Naive thymus-derived CD8-positive, alpha-beta T cell (primary cell): ENCODE measurements at places on chromosomes 5 and 9. TPM values are rescaled to one million over a fixed set of nuclear protein-coding genes. Genes with fewer than 3 reads are reported as not detected.

Gene SLC9A3
- total RNA-seq, result 2.6 TPM

DNA sequence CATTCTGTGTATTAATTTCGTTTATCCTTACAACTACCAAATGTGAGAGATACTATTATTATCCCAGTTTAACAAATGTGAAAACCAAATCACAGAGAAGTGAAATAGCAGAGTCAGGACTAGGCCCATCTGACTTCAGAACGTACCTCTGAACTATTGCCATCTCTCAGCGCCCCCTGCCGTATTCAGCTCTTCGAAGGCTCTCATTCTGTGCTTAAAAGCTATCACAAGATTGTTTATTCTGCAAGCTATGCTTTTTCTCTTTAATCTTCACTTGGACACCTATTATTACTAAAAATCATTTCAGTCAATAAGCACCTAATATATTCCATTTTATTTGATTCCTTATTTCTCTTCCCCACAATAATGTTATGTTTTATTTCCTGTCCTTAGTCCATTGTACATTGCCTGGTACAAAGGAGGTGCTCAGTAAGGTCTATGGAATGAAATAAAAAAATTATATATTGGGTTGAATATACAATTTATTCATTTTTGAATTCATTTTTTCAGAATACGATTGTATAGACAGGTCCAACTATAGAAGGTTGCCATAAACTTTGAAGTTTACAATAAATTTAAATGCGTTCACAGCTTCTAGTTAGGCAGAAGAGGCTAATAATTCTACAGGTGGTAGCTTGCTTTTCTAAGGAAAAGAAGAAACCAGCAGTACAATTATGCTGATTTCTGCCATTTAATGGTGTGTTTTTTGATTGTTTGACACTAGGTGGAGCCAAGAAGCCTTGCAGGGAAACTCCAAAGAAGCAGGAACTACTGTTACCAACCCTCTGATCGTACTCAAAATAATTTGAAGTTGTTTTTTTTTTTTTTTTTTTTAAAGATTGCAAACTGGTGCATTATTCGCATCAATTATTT, 202.2 kb upstream of the DMRTA1 start:
- DNase-seq, result no peak
- no peaks in the 10 kb centered on the region for H3K36me3 ChIP-seq
- H3K4me1 ChIP-seq, result peaks cover 2% of the 10 kb centered on the region
- peaks cover 7% of the 10 kb centered on the region for H3K27me3 ChIP-seq
- H3K4me3 ChIP-seq, result no peak overlapping the region

DNA sequence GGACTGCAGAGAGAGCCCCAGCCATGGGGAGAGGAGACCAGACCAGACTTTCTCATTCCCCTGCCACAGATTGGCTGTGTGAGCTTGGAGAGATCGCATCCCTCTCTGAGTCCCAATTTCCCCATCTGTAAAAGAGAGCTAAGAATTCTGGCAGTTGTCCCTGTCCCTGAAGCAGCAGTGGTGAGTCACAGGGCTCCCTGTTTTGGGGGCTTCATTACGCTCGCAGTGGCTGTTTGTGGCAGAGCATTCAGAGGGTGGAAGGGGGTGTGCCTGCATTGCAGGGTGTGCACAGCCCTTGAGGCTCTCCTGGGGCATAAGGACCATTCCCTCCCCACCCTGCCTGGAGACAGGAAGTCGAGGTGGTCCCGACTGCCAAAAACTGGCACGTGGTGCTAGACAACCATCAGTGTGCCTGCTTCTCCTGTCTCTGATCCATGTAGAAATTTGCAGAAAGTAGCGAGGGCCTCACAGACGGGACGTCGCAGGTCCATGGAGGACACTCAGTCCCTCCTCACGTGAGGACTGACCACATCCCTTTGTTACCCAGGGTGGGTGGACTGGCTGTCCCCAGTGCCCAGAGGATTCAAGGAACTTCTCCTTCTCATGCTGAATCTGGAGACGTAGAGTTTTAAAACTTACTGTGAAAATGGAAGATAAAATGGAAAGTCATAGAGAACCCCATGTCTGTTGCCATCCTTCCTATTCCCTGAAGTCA, 35.3 kb downstream of the HRH2 start:
- H3K27ac ChIP-seq, result peak overlapping the region; percentile 68
- H3K27me3 ChIP-seq, result no peaks in the 10 kb centered on the region
- H3K4me1 ChIP-seq, result peaks cover 37% of the 10 kb centered on the region
- H3K4me3 ChIP-seq, result no peak overlapping the region
- H3K36me3 ChIP-seq, result peaks cover 2% of the 10 kb centered on the region

GRCh38 chr5:61758711-61759110, 426.7 kb downstream of the ZSWIM6 start:
- DNase-seq, result no peak
- H3K36me3 ChIP-seq, result peaks cover 5% of the 10 kb centered on the region
- no peaks in the 10 kb centered on the region for H3K27me3 ChIP-seq
- no peaks in the 10 kb centered on the region for H3K4me1 ChIP-seq
- H3K4me3 ChIP-seq, result no peak overlapping the region

DNA sequence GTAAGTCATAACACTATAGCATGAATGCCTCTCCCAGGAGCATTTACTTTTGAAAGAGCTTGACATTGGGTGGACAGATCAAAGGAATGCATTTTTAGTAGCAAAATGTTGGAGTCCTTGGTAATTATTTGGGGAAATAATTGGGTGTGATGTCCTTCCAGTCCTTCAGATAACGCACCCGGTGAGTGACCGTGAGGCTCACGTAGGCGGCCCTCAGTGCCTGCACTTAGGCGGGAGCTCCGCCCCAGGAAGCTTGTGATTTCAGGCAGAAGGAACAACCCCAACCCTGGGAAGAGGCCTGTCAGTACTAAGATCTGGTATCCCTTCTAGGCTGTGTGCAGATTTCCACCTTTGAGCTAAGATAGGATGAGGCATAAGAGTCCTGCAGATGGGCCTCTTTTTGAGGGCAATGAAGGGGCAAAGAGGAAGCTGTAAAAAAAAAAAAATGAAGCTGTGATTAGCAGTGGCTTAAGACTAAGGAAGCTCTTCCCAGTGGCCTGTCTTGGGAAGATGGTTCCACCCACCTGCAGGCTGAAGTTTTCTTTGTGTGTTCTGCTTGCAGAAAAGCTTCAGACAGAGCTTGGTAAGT, 14.9 kb downstream of the BTNL9 start:
- peaks cover 80% of the 10 kb centered on the region for H3K27me3 ChIP-seq
- H3K27ac ChIP-seq, result no peak overlapping the region
- H3K4me1 ChIP-seq, result peaks cover 19% of the 10 kb centered on the region
- DNase-seq, result no peak

DNA sequence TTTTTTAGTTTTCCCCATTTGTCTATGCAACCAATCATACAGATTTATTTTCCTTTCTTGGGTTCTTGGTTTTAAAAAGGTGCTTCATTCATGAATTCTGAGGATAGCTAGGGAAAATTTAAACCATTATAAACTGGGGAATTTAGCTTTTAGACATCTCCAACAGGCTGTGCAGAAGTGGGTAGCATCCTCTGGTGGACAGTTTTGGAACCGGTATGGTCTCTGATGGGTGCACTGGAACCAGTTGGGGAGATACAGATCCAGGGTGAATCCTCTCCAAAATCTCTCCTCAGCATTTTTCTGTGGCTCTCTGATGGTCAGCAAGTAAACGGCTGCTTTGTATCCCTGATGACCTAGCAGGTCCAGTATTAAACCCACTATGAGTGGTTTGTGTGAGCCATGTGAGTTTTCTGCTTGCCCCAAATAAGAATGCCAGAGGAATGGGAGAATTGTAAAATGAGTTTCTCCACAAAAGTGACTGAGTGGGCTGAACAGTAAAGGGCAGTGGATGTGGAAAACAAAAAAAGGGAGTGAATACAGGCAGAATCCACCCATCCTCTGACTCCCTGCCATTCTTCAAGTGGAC, 9.1 kb upstream of the DNAJC25 start:
- H3K4me1 ChIP-seq, result no peaks in the 10 kb centered on the region
- H3K27ac ChIP-seq, result no peak overlapping the region
- no peak for DNase-seq
- peaks cover 5% of the 10 kb centered on the region for H3K27me3 ChIP-seq
